ENCODE measurements at places on chromosomes 4 and X.

GRCh38 chr4:167031534-167032156 is 202.6 kb downstream of the SPOCK3 start:
- DNase-seq: no peak

DNA sequence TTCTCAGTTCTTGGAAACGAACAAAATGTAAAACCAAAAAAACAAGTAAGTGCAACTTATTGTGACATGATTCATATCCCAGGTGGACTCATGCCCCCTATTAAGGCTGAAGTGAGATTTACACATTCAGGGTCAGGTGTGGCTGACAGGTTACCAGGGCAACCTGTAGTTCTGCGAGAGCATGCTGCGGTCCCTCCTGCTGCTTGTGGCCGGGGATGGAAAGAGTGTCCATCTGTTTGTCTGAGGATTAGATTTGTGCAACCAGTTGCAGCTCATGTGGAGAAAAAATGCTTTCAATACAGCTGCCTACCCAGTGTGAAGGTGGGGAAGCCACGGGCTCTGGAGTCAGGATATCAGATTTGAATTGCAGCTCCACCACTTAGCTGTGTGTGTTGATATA is 78.8 kb downstream of the FAM184B start:
- no peak for DNase-seq

GRCh38 chr4:59938166-59938565 is 1262.0 kb upstream of the ADGRL3 start:
- no peak for DNase-seq

DNA sequence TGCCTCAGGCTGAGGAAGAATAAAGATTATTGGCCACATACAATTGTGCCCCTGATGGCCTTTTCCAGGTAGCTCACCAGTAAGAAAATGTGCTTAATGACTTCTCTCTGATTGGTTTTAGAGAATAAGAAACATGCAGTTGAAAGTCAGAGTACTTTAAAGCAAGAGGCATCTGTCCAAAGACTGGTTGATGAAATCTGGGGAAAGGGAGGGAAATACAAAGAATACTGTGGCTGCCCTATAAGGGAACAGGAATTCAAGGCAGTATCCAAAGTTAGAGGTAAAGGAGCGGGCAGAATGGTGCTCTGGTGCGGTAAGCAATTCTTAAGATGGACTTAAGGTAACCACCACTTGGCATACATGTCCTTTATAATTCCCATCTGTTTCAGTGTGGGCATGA is 11.4 kb downstream of the PBDC1 start:
- no peak for DNase-seq

- peak; percentile 35 for DNase-seq
These were observed 825 bp upstream of the RASGEF1B start for GRCh38 chr4:81472281-81473182.

GRCh38 chr4:126004941-126005340 is 690.2 kb downstream of the FAT4 start:
- DNase-seq: no peak

GRCh38 chrX:136453114-136453513 is 34.6 kb upstream of the BRS3 start:
- no peak for DNase-seq

DNA sequence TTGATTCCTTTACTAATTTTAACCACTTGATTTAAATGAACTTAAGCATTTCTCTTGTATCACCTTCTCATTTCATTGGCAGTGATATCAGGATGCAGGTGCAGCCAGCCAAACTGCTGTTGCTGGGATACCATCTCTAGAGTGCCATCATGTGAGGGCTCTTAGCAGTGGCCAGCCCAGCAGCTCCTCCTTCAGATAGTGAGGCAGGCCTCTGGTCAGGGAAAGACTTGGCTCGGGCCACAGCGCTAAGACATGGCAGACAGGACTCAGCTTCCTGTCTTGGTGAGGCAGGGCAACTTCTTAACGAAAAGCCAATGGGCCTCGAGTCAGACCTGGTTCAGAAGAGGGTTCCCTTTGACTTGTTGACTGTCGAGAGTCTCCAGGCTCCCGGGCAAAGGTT is 50.0 kb downstream of the NOP14 start:
- DNase-seq: no peak

- no peak for DNase-seq
These were observed 24.7 kb downstream of the CYP2U1 start for GRCh38 chr4:107956011-107956410.

- no peak for DNase-seq
These were observed 495.6 kb downstream of the BCOR start for GRCh38 chrX:39602195-39602594.

GRCh38 chrX:7225338-7225737 is 77.4 kb upstream of the PUDP start:
- no peak for DNase-seq

DNA sequence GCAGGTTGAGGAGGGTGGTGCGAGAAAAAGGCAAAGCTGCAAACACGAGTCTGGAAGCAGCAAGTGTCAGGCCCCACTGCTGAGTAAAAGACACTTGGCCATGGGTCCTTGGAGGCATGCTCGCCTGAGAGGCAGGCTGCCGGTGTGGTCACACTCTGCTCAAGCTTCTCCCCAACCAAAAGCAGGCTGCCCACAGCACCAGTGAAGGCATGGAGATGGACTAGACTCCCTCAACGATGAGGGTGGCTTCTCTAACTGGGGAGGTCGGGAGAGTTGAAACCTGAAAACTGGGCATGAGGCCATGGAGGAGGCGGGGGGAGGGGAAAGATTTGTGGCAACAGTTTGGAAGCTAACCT is 86.5 kb downstream of the ATG4A start:
- no peak for DNase-seq

GRCh38 chr4:38292529-38292928 is 332.3 kb downstream of the PTTG2 start:
- DNase-seq: no peak

DNA sequence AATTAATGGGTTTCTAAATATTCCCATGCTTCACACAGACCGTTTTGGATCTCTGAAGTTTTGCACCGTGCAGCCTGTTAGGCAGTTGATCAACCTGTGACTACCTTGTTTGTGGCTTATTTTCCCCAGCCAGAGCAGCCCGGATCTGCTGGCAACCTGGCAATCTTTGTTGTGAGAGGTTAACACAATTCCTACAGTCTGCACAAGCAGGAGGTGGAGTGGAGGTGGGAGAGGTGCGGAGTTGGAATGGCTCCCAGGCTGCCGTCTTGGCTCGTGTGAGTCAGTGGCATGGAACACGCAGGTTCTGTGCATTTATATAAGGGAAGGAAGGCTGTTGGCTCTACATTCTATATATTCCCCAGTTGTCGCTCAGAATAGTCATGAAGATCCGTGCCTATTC is 70.9 kb upstream of the STOX2 start:
- DNase-seq: no peak

DNA sequence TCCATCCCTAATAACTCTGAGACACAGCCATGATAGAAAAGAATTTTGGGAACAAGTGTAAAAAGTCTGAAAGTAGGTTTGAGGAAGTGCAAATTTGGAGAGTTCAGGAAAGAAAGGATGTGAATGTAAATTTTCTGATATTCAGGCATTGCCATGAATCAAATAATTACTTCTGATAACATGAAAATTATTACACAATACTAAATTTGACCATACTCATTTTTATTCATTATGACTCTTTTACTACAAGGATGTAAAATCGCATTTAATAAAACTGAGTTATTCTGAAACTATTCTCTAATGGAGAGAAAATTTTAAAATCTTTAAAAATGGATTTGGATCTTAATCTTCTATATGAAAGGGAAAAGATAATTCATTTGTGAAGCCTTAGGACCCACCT is 33.8 kb upstream of the NPY2R start:
- DNase-seq: no peak

- no peak for DNase-seq
These were observed 118.2 kb upstream of the IL15 start for GRCh38 chr4:141518222-141518621.

GRCh38 chrX:45619290-45619689 is 418.6 kb upstream of the DIPK2B start:
- no peak for DNase-seq

DNA sequence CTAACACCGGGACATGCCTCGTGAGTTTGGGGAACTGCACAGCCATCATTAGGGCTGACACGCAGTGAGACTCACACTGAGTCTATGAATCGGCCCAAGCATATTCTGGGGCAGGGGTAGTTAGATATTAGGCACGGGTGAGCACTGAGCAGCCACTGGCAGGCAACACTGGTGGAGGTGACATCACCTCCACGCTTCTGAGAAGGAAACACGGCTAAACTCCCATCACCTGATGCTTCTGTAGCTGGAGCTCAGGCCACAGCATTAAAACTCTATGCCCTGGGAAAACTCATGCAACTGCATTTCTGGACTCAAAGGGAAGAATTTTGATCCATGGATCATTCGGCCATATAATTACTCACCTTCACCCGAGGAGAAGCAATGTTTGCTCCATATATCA is 100.8 kb upstream of the OTUD4 start:
- DNase-seq: no peak

- peak; percentile 73 for DNase-seq
These were observed at the start of the genes SATL1 and ZNF711 for GRCh38 chrX:85243761-85244449. Gene SATL1 (minus strand): TSS chrX:85243779. CDS start chrX:85108968, 134,811 bp downstream. Gene ZNF711 (plus strand): TSS chrX:85243991. CDS start chrX:85247573, 3,582 bp downstream.

GRCh38 chr4:154686838-154687237 is 57.0 kb upstream of the LRAT start:
- no peak for DNase-seq

DNA sequence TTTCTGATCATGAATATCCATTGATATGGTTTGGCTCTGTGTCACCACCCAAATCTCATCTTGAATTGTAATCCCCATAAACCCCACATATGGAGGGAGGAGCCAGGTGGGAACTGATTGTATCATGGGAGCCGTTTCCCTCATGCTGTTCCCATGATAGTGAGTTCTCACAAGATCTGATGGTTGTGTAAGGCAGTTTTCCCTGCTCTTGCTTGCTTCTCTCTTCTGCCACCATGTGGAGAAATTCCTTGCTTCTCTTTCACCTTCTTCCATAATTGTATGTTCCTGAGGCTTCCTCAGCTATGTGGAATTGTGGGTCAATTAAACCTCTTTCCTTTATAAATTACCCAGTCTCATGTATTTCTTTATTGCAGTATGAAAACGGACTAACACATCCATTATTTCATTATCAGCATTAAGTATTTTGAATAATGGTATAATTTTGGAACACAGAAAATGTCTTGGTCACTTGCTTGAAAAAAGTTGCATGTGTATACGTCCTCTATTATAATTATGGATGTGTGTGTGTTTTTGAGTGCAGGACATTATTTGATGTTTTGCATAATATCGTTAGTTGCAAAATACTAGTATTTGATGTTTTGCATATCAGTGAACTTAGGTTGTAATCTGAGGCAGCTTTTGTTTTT is 334.6 kb downstream of the PCDH10 start:
- DNase-seq: no peak

- DNase-seq: no peak
These were observed 65.4 kb downstream of the HTRA3 start for GRCh38 chr4:8334786-8335460.

DNA sequence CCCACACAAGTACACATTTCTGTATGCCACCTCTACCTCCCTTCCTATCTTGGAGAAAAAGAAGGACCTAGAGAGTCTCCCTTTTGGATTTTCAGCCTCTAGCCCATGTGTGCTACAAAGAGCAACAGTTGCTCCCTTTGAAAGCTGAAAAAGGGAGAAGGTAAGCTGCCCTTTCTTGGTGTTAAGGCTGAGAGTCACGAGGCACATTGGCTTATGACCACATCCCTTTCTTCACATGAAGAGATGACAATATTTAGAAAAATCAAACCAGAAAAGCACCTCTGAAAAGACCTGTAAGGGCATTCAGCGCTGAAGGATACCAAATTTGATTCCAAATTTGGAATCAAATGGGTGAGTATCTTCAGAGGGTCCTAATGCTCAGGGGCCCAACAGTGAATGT is 6.4 kb upstream of the FGFBP1 start:
- no peak for DNase-seq

DNA sequence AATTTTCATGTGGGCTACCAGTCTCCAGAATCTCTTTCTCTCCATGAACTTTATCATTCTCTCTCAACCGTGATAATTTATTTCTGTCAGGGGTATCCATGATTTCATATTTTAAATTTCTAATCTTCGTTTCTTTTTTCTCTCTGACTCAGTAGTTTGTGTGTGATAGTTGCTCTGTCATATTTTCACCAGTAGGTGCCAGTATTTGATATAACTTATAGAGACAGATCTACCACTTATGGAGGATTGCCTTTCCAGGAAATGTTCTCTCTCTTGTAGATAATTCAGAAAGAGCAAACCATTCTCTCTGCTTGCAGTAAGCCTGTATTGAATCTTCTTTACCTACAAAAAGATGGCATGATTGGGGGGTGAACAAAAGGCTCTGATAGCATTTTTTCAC is 79.3 kb upstream of the DYNLT3 start:
- no peak for DNase-seq

DNA sequence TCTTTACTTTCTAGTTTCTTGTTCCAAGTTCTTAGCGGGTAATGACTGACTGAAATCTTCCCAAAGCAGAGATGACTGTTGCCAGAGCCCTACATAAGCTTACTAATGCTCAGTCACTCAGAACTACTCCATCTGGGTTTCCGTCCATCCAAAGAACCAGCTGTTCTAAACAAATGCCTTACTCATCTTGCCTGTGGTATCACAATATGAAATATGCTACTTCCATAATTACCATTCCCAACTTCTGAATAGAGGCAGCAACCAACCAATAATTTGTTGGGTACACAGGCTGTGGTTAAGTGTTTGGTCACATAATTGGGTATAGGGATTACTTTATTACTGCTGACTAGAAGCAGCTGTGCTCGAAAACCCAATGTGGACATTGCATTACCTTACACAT is 930.2 kb upstream of the DIAPH2 start:
- DNase-seq: no peak

DNA sequence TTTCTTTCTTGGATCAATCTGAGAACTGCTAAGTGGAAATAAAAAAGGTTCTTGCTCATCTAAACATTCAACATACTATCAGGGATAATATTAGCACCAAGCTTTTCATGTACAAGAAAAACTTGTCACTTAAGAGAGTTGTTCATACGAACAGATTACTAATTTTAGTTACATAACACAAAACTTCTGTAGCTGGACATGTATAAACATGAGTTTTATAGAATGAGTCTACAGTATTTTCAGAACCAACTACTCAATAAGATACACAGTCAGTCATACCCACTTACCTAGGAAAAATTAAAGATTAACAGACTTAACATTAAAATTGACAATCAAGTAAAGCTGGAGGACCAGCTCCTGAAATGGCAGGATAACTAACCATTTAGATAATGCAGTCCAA is 540.1 kb upstream of the FAM241A start:
- DNase-seq: no peak

DNA sequence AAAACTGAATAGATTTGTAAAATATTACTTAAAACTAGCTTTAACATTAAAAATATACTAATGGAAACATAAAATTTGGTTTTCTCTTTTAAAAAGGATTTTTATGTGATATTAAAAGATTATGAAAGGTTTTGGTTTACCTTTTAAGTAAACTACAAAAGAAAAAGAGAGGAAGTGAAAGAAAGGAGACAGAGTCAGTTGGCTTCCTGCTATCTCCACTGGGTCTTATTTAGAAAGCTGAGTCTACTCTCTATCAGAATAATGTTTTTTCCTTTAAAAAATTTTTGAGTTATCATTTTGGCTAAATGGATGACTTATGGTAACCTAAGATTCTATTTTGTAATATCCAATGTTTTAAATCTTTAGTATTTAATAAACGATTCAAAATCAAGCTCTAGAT is 21.6 kb upstream of the ATP8A1 start:
- no peak for DNase-seq
